Naive B cell (primary cell): ENCODE measurements at places on chromosomes 12 and 14.

DNA sequence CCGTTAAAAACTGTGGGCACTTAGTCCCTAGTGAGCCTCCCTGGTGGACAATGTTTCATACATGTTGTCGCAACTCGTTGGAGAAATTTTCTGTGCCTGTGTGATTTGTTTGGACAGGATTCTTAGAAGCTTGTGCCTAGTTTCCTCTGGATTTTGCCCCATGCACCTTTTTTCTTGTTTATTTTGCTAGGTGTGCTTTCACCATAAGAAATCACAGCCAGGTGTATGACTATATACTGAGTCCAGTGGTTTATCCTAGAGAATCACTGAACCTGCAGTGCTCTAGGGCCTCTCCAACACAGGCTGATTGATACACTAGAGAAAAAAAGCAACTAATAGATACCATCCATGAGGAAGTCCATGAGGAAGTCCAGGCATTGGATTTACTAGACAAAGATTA lies 33.1 kb upstream of the OASL start:
- DNase-seq, result no peak

GRCh38 chr12:12433203-12433731 lies 76.4 kb downstream of the BORCS5 start:
- DNase-seq, result no peak

DNA sequence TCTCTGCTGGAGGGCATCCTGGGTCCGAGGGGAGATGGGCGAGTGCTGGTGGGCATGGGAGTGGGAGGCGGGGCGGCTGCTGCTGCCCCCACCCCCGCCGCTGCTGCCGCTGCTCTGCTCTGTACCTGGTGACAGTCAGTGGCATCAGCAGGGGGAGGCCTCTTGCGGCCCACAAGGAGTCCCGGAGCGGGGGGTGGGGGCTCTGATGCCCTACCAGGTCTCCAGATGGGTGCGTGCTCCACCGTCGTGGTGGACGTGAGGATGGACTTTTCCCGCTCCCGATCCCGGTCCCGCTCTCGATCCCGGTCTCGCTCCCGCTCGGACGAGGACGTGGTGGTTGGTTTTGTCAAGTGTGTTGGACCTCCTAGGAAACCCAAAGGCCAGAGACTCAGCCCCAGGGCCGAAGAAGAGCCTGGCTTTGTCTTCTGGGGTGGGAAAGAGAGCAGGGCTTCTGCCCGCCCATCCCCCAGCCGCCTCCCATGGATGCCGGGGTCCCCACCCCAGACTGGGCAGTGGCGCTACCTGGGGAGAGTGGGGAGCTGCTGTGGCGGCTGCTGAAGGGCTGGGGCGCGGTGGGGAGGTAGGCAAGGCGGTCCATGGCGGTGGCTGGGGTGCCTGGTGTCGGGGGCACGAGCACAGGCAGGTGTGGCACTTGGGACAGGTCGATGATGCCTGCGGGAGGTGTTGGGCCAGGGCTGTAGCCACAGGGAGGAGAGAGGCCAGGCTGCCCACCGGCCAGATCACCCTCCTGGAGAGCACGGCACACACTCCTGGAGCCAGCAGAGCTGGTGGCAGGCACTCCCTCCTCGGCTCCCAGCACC lies 45.4 kb downstream of the RFLNA start:
- DNase-seq, result no peak

DNA sequence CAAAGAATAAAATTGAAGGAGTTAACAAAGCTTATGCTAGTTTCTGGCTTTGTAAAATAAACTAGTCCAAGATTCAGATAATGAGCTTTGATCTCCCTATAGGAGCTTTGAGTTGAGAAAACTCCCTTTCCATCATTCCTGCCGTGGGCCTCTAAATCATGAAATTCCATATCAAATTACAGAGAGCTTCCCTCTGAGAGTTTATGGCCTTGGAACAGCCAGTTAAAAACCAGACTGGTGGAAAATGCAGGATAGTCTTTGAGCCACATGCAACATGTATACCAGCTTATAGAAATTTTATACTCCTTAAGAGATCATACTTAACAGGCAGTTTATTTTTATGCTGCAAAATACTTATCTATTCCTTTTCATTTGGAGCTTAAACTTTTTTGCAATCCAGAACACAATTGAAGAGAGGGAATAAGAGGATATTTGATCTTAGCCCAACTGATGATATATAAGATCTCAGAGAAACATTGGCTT lies 175.8 kb upstream of the ATP2B1 start:
- DNase-seq, result no peak

GRCh38 chr14:26598081-26598671 lies 343 bp upstream of the NOVA1 start:
- no peak for DNase-seq

GRCh38 chr14:87156878-87157277 lies 836.1 kb downstream of the GALC start:
- no peak for DNase-seq

- no peak for DNase-seq
These were observed 57.0 kb downstream of the NT5DC3 start for GRCh38 chr12:103783744-103784664.

DNA sequence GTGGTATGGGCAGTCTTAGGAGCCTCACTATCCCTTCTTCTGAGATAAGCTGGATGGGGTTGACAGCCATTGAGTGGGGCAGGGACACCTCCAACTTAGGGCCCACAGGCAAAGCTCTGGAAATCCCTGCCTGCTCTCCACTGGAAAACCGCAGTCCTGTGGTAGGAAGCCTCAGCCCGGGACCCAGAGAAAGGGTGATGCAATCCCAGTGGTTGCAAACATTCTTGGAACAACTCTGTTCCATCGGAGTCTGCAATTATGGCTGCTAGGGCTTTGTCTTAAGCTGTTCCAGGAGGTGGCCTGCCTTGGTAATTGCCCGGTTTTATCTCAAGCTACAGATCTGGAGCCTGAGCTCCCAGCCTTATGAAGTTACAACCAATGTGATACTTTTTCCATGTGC lies 133.4 kb downstream of the DICER1 start:
- DNase-seq, result no peak

DNA sequence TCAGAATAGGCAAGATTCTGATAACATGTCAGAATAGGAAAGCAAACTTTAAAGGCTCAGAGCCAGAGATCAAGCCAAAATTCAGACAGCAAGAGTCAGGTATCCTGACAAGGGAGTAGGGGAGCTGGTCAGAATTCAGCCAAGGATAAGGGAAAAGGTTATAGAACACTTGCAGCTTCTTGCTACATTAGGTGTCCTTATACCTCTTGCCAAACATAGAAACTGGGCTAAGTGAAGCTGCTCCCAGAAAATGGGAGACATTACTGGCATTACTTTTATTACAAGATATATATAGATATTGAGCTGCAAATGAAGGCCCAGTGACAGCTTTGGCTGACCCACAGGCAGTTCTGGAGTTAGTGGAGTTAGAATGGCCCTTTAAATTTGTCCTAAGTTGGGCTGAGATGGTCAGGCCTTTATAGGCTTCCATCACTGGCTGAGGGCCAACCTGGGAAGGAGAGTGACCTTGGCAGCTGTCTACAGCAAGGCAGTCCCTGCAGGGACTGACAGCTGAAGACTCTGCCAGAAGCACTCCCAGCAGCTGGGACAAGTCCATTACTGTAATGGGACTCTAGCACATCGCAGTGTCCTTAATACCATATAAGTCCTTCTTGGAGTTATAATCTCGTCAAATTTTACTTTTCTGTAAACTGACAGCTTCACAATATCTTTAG lies 83.0 kb downstream of the LRRC9 start:
- DNase-seq, result no peak

- DNase-seq, result no peak
These were observed 80.6 kb downstream of the BTG1 start for GRCh38 chr12:92065018-92065499.

DNA sequence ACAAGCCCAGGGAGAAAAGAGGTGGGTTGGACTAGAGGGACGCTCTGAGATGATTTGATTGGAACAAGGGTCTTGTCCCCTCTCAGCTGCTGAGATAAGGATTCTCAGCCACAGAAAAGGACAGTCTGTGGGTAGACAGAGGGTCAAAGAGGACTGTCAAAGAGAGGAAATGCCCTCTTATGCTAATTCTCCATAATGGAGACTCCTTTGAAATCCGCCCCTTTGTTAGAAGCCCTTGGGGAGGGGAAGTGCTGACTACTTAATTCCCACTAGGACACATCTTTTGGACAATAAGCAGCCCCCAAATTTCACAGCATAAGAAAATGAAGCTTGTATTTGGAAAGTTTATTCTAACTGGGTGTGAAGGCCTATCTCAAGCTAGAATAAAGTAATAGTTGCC lies 176.6 kb downstream of the KTN1 start:
- no peak for DNase-seq

DNA sequence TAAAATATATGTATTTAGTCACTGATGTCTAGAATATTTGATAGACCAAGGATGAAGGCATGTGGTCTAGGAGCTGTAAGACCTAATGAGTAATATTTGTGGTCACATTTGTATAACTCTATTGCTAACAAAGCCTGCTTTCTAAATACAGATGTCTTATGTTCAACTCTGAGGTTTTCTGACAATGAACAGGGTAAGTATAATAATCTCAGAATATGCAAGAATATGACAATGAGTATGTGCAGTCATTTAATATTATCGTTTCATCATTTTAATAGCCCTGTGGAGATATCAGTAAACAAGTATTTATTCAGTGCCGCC lies 389.6 kb downstream of the LRIG3 start:
- DNase-seq, result no peak

GRCh38 chr12:111310076-111310870 lies 58.6 kb downstream of the PHETA1 start:
- DNase-seq, result no peak

DNA sequence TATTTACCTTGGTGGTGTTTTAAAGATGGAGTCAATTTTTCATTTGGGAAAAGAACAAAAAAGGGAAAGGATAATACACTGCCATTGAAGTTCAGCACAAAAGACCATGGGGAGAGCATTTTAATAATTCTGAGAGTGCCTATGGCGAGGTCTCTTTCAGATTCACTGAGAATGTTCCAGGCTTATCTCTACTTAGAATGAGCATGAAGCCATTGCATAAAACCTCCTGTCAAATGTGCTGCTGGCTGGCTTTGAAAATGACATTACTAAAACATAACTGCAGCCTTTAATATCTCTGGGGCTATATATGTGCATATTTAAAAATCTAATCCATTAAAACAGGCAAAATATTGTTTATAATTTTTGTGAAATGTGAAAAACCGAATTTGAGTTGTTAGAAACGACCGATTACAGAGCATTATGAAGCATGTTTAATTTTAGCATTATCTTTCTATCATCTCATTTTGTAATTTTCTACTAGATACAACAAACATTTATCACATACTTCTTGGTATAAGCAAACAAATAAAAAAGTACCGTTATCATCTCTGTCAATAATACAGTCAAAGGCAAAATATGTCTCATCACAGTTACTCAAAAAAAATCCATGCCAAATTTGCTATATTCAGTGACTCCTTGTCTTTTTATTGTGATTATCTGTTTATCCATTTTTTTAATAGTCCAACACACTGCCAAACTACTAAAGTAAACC lies 45.7 kb upstream of the YARS2 start:
- DNase-seq, result no peak

GRCh38 chr14:29749327-29749726 lies 178.3 kb downstream of the PRKD1 start:
- no peak for DNase-seq

GRCh38 chr12:41681898-41682297 lies 462.8 kb downstream of the GXYLT1 start:
- no peak for DNase-seq

GRCh38 chr12:64270411-64270810 lies 48.3 kb upstream of the KICS2 start:
- no peak for DNase-seq

- DNase-seq, result no peak
These were observed 8.7 kb downstream of the AKAP6 start for GRCh38 chr14:32337759-32338158.

DNA sequence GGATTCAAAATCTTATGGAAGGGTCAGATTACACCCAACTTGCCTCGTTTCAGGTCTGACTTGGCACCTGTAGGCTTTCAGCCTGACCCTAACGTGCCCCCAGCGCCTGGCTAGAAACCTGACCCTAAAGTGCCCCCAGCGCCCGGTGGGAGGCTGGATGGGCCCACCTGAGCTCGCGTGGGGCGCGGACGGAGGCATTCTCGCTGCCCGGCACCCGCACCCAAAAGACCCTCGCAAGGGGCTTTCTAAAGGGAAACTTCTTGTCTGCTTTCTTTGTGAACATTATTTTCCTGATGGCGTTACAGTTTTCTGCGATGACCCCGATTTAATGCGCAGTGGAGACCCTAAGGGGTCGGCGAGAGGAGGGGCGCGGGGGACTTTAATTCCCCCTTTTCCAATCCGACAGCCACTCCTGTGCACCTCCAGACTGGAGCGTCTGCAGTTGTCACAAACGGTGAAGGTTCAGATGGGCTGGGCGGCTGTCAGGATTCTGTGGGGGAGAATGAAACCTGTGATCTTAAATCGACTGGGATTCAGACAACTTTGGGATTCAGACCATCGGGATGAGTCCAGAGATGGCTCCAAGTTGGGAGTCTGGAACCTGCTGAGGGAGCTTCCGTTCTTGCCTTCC lies 751 bp upstream of the HRK start:
- DNase-seq, result no peak

DNA sequence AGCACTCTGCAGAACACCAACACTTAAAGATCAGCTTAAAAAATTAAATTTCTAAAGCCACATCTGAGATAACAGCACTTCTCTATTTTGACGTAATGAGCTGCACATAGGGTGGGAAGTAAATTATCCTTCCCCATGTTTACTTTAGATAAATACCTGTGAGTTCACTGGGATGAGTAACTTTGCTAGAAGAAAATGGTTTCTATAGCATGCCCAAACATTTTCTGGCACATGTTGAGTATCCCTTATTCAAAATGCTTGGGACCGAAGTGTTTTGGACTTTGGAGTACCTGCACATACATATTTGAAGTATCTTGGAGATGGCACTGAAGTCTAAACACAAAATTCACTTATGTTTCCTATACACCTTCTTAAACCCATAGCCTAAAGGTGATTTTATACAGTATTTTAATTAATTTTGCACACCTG lies 6.6 kb downstream of the SLC38A2 start:
- no peak for DNase-seq

DNA sequence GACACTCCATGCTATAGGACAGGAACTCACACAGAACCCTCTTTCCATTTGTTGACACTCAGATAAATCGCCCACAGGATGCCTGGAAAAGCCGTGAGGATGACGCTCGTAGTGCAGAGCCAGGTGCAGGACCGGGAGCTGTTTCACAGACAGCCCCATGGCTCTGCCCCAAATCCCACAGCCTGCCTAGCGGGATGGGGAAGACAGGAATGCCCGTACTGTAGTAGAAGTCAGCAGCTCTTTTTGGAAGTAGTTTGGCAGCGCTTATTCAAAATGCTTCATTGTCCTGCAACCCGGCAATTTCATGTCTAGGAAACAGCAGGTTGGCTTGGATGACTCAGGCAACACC lies 41.6 kb downstream of the JAG2 start:
- DNase-seq, result no peak

GRCh38 chr14:100159865-100160533 lies 554 bp upstream of the DEGS2 start:
- DNase-seq, result no peak
